ENCODE measurements at places on chromosomes 6 and 20.

DNA sequence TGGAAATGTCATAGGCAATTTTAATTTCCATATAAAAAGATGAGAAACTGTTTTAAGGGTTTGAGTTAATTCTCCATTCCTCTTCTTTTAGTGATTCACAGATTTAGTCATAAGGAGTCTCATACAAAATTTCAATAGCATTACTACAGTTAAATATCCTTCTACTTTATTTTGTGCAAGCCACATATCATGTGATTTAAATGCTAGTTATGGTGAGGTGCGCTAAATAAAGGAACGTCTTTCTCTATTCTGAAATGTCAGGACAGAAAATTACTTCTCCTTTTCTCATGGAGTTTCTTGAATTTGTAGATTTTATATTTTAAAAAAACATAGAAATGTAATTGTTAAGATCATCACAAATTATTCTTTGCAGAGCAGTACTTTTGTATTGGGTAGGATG, 50.0 kb upstream of the SUPT3H start:
- DNase-seq, result no peak

DNA sequence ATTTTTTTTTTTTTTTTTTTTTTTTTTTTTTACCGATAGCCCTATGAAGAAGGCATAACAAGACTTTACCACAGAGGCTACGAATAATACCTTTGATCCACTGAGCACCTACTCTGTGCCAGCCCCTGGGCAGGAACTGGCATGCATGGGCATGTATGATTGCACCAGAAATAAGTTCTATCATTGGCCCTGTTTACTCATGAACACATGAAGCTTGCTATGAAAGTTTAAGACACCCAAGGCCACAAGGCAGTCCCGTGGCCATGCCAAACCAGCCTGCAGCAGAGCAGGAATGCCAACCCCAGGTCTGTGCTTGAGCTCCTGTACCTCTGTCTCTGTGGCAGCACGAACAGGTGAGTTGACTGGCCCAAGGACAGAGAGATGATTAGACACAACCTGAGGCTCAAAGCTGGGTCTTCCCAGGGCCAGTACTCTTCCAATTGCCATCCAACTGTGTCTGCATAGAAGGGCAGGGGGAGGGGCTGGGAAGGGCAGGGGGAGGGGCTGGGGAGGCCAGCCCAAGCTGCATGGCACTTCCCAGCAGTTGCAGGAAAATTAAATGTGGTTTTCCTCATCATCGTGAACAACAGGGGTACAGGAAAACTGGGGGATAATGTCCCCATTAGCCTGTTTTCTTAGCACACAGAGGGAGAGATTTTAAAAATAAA, 63.5 kb downstream of the LRFN2 start:
- no peak for DNase-seq

DNA sequence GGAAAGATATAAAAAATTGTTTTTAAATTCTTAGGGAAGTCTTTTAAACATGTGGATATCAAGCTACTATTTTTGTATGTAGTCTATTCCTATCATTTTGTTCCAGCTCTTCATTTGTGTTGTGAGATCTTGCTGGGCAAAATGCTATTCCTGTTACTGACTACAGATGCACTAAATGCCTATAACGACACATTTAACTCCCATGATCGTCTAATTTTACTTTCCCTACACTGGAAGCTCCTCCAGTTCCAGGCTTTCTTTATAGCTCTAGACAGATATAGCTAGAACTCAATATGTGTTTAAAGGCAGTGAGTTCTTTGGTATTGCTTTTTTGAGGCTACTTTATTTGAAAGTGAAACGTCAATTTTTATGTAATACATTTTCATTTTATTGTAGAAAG, 971.5 kb upstream of the CITED2 start:
- no peak for DNase-seq

GRCh38 chr20:63968136-63968927, 1.4 kb downstream of the ZNF512B start:
- no peak for DNase-seq

DNA sequence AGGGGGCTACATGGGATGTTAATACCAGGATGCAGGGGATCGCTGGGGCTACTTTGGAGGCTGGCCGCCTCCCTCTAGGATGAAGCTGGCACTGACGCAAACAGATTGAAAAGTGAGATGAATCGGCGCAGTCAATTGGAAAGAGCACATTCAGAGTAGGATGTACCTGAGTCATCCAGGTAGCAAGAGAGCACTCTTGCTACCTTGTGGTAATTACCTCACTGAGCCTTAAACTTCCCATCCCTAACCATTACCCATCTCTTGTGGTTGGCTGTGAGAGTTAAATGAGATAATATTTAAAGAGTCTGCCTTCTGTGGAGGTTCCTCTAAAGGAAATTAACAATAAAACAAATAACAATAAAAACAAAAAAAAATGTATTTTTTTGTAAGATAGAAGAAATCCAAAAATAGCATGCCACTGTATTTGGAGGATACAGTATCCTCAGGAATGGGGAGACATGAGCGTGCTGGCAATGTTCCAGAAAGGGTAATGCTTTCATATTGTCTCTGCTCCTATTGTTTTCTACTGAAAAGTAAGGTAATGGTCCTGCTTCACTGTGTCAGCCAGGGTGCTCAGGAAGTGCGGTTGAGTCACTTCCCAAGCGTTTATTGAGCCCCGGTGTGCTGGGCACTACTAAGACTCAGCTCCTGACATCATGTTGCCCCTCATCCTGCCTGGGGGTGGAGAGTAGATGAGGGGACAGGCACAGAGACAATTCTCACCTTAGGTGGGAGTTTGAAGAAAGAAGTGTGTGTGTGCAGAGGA, 301.1 kb downstream of the EYA4 start:
- DNase-seq, result no peak

DNA sequence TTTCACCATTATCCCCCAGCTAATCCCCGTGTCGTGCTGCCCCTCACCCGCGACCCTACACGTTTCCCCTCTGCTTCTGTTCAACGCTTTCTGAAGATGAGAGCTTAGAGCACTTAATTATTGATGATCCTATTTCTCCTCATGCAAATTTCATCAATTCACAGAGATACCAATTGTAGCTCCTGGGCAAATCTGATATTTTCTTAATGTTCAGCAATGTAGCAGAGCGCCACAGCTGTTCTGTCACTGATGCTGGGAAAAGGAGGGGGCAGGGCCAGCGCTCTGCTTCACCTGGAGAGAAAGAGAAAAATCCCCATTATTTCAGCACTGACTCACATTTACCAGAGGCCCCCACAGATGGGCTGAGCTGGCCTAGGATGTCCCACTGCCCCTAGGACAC, 121.2 kb downstream of the TTLL2 start:
- DNase-seq, result no peak

DNA sequence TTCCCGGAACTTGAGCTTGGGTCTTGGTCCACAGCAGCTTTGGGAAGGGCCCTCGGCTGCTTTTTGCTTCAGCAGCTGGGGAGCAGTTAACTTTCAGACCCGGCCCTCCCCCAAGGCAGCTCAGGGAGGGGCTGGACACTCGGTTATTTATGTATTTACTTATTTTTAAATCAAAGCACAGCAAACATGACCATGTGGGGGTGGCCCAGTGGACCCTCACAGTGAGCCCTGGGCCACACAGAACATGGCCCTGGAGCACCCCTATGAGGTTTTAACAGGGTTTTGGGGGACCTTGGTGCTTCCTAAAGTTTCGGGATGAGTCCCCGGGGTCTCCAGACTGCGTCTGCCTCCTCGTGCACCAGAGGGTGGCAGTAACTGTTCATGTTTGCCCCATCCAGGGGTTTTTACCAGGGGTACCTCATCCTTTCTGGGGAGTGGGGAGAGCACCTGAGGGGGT, 26.6 kb upstream of the NPBWR2 start:
- no peak for DNase-seq

DNA sequence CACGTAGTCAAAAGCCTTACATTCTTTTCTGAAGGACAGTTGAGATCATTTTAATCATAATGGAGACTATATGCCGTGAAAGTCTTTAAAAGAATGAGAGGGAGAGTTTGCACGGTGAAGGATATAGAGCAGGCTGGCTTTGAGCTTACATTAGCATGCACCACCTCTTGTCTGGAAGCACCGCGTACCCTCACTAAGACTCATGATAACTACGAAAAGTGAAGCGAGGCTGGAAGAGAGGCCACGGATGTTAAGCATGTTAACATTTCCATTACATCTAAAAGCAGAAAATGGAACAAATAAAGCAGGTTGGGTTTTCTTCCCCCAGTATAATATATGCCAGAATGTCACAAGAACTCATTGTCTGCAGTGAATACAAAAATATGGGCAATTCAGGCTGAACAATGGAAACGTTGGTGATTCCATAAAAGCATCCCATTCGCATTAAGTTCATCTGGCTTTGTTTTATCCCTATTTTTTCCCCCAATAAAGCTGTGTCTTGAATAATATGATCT, 40.6 kb upstream of the NKX2-2 start:
- DNase-seq, result no peak

GRCh38 chr6:83073615-83074014, 6.1 kb downstream of the DOP1A start:
- DNase-seq, result no peak

DNA sequence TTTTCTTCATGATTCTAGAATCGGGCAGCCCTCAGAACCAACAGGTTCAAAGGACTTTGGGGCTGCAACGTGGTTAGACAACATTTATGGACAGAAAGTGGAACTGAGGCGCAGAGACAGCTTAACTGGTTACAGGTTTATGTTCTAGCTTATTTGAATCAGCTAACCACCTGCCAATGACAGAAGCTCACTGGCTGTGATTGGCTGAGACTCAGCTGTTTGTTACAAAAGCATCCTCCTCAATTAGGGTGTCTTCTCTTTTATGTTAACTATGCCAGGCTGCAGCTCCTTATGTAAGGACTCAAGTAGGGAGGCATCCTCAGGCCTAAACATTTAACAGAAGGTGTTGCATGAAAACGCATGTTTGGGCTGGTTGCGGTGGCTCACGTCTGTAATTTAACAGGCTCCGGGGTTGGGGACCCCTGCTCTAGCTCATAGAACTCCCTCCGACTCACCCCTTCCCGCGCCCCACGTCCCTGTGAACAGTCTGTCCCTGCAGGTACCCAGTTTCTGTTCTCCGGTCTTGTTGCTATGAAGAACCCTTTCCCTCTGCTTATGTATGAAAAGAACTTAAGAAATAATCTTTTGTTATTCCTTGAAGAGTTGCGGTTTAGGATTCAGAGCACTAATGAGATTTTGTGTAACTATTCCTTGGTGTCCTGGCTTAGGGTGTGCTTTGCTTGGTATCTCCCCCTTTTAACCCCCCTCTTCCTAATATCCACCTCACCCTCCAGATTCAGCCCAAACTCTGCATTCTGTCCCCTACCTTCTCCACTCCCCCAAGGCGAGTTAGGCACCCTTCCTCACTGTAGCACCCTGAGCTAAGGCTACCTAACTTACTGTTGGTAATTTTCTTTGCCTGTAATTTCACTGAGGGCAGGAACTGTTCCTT, 1.2 kb upstream of the TMEM181 start:
- no peak for DNase-seq

DNA sequence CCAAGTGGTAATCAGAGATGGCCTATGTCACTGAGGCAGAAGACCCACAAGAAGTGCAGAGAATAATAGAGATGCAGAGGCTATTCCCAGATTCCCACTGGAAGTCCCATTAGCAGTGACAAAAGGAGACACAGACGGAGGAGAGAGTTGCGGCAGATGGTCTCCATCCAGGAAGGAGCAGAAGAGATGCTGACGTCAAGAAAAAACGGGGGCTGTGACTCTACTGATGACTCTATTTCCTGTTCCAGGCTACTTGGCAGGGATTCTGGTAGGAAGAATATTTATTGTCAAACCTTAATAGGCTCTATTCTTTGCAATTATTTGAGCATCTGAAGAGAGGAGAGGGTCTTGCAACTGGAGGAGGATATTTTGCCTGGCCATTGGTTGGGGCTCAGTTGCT, 246.0 kb upstream of the ECI2 start:
- DNase-seq, result no peak

DNA sequence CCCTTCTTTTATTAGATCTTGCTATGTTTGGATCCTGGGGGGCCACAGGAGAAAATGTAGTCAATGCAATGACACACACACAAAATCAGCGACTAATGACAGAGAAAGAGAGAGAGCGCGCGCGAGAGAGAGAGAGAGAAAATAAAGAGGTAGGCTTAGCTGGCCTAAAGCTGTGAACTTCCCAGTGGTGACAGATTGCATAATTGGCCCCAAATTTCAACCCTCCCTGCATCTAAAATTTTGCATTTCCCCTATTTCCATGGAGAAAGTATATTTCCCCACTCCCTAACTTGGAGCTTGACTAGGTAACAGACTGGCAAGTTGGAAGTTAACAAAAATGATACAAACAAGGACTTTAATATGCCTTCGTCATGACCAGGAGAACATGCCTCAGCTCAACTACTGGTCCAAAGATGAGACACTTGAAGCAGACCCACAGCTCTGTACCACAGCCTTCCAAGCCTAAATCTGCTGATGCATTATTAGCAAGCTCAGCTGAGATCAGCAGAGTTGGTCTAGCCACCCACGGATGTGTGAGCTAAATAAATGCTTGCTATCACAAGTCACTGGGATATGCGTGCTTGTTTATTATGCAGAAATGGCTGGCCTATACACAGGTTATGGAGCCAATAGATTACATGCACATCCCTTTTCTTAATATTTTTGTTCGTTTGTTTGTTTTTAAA, 118.1 kb upstream of the PRDM1 start:
- no peak for DNase-seq

GRCh38 chr20:63177785-63178445, 38.0 kb downstream of the YTHDF1 start:
- no peak for DNase-seq
